ENCODE measurements at places on chromosomes 5 and 9. TPM values are rescaled to one million over a fixed set of nuclear protein-coding genes. Genes with fewer than 3 reads are reported as not detected.

- no peak overlapping the region for H3K27ac ChIP-seq
- no peaks in the 10 kb centered on the region for H3K36me3 ChIP-seq
- no peaks in the 10 kb centered on the region for H3K4me1 ChIP-seq
- no peak overlapping the region for H3K4me3 ChIP-seq
Measured at GRCh38 chr9:91560301-91560700, 136.7 kb upstream of the NFIL3 start.

GRCh38 chr5:177334781-177335700 is 16.4 kb downstream of the LMAN2 start:
- peaks cover 7% of the 10 kb centered on the region for H3K4me1 ChIP-seq
- H3K36me3 ChIP-seq, result peaks cover 62% of the 10 kb centered on the region
- H3K27ac ChIP-seq, result peak overlapping the region; percentile 48
- no peak overlapping the region for H3K4me3 ChIP-seq

DNA sequence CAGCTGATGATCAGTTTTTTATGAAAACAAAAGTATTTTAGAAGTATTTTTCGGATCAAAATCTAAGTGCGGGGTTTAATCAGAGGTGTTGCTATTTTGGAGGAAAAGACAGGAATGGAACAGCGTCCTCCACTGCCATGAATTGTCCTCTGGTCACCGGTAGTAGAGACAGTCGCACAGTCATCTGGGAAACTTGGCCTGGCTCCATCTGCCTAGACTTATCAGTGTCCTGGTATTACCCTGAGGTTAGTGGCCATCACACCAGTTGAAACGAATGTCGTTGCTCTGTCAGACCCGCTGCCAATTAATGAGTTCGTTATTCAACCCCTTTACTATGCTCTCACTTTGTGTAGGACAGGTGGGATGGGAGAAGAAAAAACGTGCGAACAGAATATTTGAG is 8.2 kb downstream of the TLX3 start:
- DNase-seq, result no peak
- peaks cover 77% of the 10 kb centered on the region for H3K27me3 ChIP-seq
- H3K4me3 ChIP-seq, result no peak overlapping the region
- H3K36me3 ChIP-seq, result peaks cover 6% of the 10 kb centered on the region
- H3K4me1 ChIP-seq, result peaks cover 3% of the 10 kb centered on the region

- no peaks in the 10 kb centered on the region for H3K27me3 ChIP-seq
- H3K27ac ChIP-seq, result no peak overlapping the region
- no peak overlapping the region for H3K4me3 ChIP-seq
- H3K36me3 ChIP-seq, result no peaks in the 10 kb centered on the region
Measured at GRCh38 chr5:101647861-101648260, 648.2 kb downstream of the SLCO4C1 start.

GRCh38 chr5:3307982-3308621 is 287.5 kb upstream of the IRX1 start:
- H3K27ac ChIP-seq, result no peak overlapping the region
- H3K4me3 ChIP-seq, result no peak overlapping the region
- no peak for DNase-seq
- H3K27me3 ChIP-seq, result no peaks in the 10 kb centered on the region

GRCh38 chr9:110912419-110913291 is 125.6 kb downstream of the LPAR1 start:
- H3K27me3 ChIP-seq, result no peaks in the 10 kb centered on the region
- H3K36me3 ChIP-seq, result no peaks in the 10 kb centered on the region
- DNase-seq, result no peak
- H3K4me1 ChIP-seq, result no peaks in the 10 kb centered on the region

DNA sequence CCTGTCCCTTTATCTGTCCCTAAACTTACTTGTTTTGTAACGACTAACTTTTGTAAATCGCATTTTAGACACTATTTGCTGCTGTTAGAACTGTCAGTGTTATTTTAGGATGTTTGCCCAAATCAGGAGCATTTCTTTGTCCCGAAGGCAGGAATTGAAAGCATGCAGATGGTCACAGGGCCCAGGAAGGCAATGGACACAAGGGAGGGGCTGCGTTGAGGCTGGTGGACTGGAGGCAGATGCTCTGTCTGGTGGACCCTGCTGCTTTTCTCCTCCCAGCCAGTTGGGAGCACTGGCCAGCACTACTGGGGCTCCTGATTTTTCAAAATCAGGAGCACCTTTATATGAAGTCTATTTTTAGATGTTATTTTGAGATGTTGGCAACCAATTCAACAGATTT is 31.7 kb downstream of the DOCK2 start:
- peaks cover 39% of the 10 kb centered on the region for H3K36me3 ChIP-seq
- no peak overlapping the region for H3K27ac ChIP-seq
- no peaks in the 10 kb centered on the region for H3K27me3 ChIP-seq

DNA sequence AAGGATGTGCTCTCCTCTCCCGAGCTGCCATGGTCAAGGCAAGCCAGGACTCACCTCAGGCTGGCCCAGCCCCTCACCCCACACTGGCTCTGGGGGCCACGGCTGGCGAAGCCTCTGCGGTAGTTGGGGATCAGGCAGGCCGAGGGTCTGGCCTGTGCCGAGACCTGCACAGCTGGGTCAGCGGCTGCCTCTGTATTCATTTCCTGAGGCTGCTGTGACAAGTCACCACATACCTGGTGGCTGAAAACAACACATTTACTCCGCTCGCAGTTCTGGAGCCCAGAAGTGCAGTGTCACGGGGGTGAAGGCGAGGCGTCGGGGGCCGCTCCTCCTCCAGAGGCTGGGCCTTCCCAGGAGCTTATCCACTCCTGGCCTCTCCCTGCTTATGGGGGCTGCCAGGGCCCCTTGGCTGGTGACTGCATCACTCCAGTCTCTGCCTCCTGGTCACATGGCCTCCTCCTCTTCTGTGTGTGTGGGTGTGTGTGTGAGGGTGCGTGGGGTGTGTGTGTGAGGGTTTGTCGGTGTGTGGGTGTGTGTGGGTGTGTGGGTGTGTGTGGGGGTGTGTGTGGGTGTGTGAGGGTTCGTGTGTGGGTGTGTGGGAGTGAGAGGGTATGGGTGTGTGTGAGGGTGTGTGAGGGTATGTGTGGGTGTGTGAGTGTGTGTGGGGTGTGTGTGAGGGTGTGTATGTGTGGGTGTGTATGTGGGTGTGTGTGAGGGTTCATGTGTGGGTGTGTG is 3.2 kb upstream of the SCGB3A1 start:
- H3K4me3 ChIP-seq, result no peak overlapping the region
- H3K4me1 ChIP-seq, result peaks cover 2% of the 10 kb centered on the region
- H3K36me3 ChIP-seq, result no peaks in the 10 kb centered on the region
- peak overlapping the region; percentile 20 for H3K27ac ChIP-seq
- H3K27me3 ChIP-seq, result peaks cover 26% of the 10 kb centered on the region
- no peak for DNase-seq

GRCh38 chr5:7478459-7478858 is 82.5 kb downstream of the ADCY2 start:
- no peak overlapping the region for H3K27ac ChIP-seq
- no peaks in the 10 kb centered on the region for H3K4me1 ChIP-seq
- DNase-seq, result no peak
- H3K27me3 ChIP-seq, result no peaks in the 10 kb centered on the region
- no peaks in the 10 kb centered on the region for H3K36me3 ChIP-seq
- H3K4me3 ChIP-seq, result no peak overlapping the region

GRCh38 chr9:23586906-23587305 is 239.1 kb downstream of the ELAVL2 start:
- H3K4me3 ChIP-seq, result no peak overlapping the region
- no peaks in the 10 kb centered on the region for H3K27me3 ChIP-seq
- no peaks in the 10 kb centered on the region for H3K36me3 ChIP-seq
- no peak overlapping the region for H3K27ac ChIP-seq

DNA sequence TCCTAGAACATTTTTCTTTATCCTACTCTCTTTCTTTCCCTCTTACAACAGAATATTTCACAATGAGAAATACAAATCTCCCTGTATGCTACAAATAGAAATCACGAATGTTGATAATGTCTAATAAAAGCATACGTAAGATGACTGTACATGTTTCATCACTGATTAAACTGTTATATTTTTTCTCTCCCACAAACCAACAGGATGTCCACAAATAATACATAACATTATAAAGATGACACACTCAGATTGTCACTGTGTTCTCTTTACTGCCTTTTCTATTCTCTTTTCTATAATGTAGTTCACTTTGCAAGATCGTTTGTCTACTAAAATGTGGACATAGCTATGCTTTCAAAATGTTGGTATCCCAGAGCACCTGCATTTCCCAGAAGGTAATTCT is 90.7 kb upstream of the PARP8 start:
- H3K27ac ChIP-seq, result no peak overlapping the region
- H3K4me3 ChIP-seq, result no peak overlapping the region
- H3K27me3 ChIP-seq, result peaks cover 9% of the 10 kb centered on the region
- no peak for DNase-seq
- peaks cover 5% of the 10 kb centered on the region for H3K4me1 ChIP-seq
- H3K36me3 ChIP-seq, result no peaks in the 10 kb centered on the region

DNA sequence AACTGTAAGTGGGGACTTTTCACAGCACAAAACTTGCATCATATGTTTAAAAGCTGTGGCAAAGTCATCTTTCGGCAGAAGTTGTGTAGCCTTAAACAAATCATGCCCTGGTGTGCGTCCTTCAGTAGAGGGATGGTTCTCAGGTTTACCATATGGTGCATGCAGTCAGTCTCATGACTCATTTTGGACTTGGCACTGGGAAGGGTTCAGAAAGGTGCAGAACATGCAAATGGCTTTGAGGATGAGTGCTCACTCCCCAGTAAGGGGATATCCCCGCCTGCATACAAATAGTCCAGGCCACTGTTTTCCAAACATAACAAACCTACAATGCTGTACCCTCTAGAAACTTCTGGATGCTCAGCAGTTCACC is 260.3 kb downstream of the NDUFS4 start:
- peaks cover 4% of the 10 kb centered on the region for H3K27me3 ChIP-seq
- no peaks in the 10 kb centered on the region for H3K4me1 ChIP-seq
- DNase-seq, result no peak
- H3K36me3 ChIP-seq, result no peaks in the 10 kb centered on the region

The ADGRV1 gene
- 0.63 TPM for total RNA-seq

The FCN2 gene
- total RNA-seq, result not detected

The COL15A1 gene
- 0.05 TPM for total RNA-seq

The ADAMTS19 gene
- total RNA-seq, result not detected

The NEUROG1 gene
- not detected for total RNA-seq

The FGF10 gene
- not detected for total RNA-seq

The IL3 gene
- total RNA-seq, result 71.3 TPM

The PCDHGB7 gene
- 0.12 TPM for total RNA-seq

The CCDC192 gene
- not detected for total RNA-seq

The ANKRD31 gene
- 0.47 TPM for total RNA-seq

The CCL28 gene
- total RNA-seq, result 7.4 TPM

The PCDHGA11 gene
- 0.31 TPM for total RNA-seq

The TMEFF1 gene
- total RNA-seq, result not detected

The PRR16 gene
- not detected for total RNA-seq

The LPAR1 gene
- total RNA-seq, result not detected

All from activated CD4-positive, alpha-beta T cell treated with anti-CD3 and anti-CD28 coated beads, Interleukin-2, amount 10 ng/mL, durations not matched to agents 24 days and 14 days (primary cell).